T-helper 22 cell (primary cell): ENCODE measurements at places on chromosomes 7 and 10.

GRCh38 chr10:32149252-32149955 lies 93.2 kb upstream of the KIF5B start:
- DNase-seq, result no peak

- DNase-seq, result no peak
These were observed 44.0 kb downstream of the LDB3 start for GRCh38 chr10:86712317-86712707.

- no peak for DNase-seq
These were observed 8.2 kb upstream of the GALNTL5 start for GRCh38 chr7:151948039-151948438.

GRCh38 chr7:71696511-71696910 lies 564.6 kb downstream of the GALNT17 start:
- DNase-seq, result no peak

- no peak for DNase-seq
These were observed 27.3 kb downstream of the DENND11 start for GRCh38 chr7:141674702-141675101.

DNA sequence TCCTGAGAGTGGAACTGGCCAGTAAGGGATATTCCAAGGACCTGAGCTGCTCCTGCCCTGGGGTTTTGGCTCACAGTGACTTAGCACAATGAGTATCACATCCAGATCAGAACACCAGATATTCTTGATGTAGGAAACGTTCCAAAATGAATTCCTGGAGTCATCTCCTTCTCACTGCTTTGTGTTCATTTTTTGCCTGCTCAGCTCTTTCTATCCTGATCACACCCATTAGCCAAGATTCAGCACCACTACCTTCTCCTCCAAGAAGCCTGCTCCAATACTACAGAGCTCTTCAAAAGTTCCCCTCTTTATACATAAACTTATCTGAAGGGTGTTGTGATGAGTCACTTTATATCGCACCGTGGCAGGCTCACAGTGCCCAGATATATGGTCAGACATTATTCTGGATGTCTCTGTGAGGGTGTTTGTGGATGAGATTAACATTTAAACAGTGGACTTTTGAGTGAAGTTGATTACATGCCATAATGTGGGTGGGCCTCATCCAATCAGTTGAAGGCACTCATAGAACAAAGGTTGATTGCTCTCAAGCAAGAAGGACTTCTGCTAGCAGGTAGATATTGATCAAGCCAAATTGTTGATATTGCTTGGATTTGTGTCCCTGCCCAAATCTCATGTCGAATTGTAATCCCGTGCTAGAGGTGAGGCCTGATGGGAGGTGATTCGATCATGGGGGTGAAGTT lies 1155.2 kb upstream of the AUTS2 start:
- DNase-seq, result no peak

DNA sequence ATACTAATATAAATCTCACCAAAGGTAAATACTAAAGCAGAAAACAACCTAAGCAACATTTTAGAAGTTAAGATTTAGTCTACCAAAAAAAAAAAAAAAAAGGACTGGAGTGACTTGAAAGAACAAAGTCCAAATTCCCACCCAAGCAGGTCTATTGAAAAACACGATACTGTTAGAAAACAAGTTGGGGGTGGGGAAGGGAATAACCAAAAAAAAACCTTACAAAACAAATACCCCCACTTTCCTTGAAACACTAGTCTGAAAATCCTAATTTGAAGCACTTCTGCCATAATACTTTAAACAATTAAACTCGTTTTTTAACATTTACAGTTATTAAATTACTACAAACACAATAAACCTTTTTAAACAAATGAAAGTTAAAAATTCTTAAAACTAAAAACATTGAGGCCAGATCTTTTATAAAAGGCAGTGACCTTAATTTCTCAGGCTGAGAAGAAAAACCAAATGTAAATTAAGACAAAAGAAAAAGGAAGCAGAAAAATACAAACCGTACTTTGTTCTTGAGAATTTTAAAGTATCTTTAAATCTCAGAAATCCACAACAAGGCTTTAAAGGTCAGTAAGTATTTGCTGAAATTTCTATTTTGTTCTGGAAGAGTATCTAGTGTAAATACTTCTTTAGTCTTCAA lies 135.1 kb downstream of the NRBF2 start:
- no peak for DNase-seq

GRCh38 chr10:131480861-131481260 lies 169.3 kb upstream of the TCERG1L start:
- DNase-seq, result no peak

- no peak for DNase-seq
These were observed 41.1 kb downstream of the ASZ1 start for GRCh38 chr7:117386110-117386706.

GRCh38 chr10:124125305-124126116 lies 32.1 kb upstream of the CHST15 start:
- no peak for DNase-seq

- no peak for DNase-seq
These were observed 12.0 kb downstream of the STARD3NL start for GRCh38 chr7:38190011-38190410.

DNA sequence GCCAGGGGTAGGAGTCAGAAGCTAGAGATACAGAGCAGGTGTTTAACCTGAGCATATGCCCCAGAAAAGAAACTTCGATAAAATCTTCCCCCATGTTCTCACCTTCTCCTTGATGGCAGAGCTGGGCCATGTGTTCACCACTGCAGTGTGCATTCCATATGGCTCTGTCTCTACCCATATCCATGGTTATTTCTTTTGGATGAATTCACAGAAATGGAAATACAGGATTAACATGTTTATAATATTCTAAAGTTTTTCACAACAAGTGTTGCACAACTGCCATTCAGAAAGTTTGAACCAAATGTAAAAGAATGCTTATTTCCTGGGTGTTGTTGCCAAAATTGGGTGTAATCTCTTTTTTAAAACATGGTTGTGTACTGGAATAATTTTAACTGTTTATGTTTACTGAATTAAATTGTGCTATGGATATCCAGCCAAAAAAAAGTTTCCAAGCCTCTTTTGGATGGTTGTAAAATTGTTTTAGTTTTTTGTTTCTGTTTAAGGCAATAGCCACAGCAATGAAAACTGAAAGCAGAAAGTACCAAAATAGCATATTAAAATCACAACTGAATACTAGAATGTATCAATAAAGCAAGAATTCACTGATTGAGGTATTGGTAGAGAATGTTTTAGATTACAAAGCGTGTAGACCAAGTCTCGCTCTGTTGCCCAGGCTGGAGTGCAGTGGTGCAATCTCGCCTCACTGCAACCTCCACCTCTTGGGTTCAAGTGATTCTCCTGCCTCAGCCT lies 19.9 kb upstream of the CCNY start:
- no peak for DNase-seq

GRCh38 chr10:78925275-78925674 lies 143.5 kb upstream of the ZMIZ1 start:
- DNase-seq, result no peak

DNA sequence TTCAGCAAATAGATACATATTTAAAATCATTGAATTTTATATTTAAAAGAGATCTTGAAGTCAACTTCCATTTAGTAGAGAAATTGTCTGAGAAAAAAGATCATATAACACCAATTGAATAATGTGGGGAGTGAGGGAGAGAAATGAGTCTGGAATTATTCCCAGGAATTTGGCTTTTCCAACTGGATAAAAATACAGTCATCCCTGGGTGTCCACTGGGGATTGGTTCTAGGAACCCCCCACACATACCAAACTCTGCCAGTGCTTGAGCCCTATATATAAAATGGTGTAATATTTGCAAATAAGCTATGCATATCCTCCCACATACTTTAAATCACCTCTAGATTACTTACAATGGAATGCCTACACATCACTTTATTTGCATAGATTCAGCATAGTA lies 162.8 kb upstream of the SEMA3C start:
- no peak for DNase-seq

DNA sequence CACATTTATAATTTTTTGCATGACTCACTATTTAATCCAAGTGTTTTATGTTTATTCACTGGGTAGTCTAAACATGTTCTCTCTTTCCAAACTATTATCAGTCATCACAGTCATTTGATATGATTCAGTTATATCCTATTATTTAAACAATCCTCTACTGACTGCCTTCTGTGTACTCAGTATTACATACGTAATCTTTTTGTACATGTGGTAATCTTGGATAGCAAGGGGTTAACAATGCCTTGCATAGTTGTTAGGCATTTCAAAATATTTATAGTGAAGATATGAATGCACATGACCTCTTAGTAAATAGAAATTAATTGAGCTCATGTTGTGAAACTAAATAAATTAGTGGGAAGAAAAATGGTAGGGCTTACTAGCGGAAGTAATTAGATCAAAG lies 379.4 kb upstream of the KIAA1217 start:
- DNase-seq, result no peak

DNA sequence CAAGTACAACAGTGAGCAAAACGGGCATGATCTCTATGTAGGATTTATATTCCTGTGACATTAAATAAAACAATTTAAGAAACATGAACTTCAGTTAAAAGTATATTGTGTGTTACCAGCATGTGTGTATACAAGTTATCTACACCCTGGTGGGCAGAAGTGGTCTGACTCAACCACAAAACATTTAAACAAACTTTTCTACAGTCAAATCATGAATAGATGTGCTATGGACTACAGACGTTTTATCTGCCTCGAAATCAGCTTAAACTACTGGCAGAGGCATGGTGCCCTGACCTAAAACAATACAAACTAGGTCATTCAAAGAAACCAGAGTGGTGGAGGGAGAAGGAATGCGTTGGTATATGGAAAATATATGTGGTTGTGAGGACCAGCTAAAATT lies 3.6 kb downstream of the ARL3 start:
- no peak for DNase-seq

DNA sequence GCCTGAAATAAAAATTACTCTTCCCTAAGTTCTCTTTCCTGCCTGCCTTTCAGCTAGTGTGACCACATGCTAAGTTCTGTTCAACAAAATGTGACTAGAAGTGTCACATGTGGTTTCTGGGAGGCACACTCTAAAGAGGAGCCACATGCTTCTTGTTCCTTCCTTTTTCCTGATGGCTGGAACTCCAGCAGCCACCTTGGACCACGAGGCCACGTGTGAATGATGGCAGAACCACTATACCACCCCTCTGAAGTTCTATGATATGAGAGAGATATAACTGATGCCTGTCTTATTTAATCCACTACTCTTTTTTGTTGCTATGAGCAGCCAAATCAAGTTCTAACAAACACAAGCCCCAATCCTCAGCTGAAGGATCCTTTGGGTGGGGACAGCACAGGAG lies 8.1 kb downstream of the PODXL start:
- DNase-seq, result no peak

DNA sequence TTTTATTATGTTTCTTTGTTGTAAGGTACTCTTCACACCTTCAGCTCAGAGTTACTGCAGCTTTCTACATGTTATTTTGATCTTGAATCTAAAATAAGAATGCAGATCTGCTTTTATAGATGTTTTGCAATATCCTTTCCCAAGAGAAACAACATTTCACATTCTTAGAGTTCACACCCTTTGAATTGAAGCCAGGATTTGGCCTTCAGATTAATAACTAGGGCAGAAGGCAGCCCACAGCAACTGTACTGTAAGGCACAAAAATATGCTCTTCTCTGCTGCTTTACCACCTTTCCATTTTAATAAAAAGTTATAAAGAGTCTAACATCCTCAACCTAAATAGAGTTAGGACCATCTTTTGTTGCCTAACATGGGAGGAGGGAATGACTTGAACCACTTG lies 224.7 kb downstream of the LHFPL3 start:
- no peak for DNase-seq

- peak; percentile 65 for DNase-seq
These were observed 57.6 kb upstream of the EZH2 start for GRCh38 chr7:148941598-148942275.

GRCh38 chr7:150586068-150586784 lies 19.0 kb downstream of the GIMAP4 start:
- DNase-seq, result no peak

- DNase-seq, result no peak
These were observed 54.8 kb downstream of the ASAH2B start for GRCh38 chr10:50794490-50794889.

- DNase-seq, result no peak
These were observed 5.5 kb downstream of the PRPF18 start for GRCh38 chr10:13592306-13592705.

- no peak for DNase-seq
These were observed 45.8 kb upstream of the LYZL1 start for GRCh38 chr10:29243066-29243465.

DNA sequence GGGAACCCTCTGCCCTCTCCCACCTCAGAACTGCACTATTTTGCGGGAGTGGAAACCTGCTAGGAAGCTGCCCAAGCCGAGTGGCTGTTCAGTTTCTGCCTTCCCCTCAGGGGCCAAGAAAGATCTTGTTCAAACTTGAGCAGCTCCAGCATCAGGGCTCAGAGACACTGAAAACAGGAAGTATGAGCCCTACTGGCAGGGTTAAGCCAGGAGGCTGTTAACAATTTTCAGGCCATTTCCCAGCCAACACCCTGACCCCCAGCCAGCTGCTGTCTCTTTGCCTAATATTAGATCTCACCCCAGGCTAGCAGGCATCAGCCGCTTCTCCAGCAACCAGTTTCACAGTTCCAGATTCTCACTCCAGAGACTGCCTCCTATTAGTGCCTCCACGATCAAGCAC lies 9.2 kb downstream of the PLAU start:
- DNase-seq, result no peak

GRCh38 chr10:117374506-117375359 lies 507 bp downstream of the PDZD8 start:
- DNase-seq, result peak; percentile 5

GRCh38 chr10:6217611-6218010 lies 14.9 kb downstream of the PFKFB3 start:
- DNase-seq, result no peak

- no peak for DNase-seq
These were observed 80.4 kb upstream of the CDK6 start for GRCh38 chr7:92916770-92917224.

DNA sequence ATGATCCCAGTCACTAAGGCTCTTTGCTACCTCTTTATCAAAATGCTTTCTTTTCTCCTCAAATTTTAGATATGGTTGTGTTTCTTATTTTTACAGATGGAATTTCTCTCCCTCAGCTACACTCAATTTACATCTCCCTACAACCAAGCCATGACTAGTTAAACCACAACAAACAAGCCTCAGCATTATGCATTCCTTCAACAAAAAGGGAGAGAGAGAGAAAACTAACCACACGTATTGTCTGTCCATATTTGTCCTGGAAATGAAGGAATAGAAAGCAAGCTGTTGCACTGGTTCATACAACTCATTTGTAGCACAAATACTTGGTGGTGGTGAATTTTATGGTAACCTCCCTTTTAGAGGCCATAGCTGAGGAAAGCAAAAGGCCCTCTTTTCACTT lies 286.4 kb downstream of the AHR start:
- no peak for DNase-seq

DNA sequence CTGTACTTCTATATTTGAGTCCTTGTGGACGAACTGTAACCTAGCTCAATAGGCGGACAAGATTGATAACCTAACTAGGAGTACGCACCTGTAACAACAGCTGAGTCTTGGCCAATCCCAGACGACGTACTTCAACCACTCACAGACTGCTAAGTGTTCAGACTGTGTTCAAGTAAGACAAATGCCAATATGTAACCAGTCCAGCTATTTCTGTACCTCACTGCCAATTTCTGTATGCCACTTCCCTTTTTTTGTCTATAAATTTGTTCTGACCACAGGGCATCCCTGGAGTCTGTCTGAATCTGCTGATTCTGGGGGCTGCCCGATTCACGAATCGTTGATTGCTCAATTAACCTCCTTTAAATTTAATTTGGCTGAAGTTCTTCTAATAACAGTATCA lies 32.2 kb downstream of the HACD1 start:
- DNase-seq, result no peak

GRCh38 chr7:26200038-26200443 lies 505 bp downstream of the HNRNPA2B1 start:
- DNase-seq, result peak; percentile 54
